ENCODE measurements at places on chromosomes 11 and 22.

DNA sequence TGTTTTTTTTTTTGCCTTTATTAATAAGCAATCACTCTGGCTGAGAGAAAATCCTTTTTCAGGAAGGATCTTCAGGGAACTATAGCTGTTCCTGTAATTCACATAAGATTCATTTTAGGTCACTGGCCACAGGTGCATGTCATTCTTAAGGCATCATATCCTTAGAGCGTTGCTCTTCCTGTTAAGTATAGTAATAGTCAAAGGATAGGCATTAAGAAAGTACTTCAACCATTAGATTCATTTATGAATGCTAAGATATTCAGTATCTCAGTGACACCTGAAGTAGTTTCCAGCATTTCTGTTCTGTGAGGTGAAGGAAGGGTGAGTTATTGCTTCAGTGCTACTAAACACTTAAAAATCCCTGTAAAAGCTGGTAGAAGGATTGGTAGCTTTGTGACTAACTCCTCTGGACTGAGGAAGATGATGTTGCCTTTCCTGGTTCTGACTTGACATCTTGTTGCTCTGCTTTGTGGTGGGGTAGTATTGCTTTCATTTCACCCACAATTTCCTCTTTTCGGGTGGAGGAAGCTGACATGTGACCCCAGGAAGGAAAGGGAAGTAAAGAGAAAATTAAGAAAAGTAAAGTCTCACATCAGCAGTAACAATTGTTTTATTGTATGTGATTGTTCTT lies 34.7 kb downstream of the RNF169 start:
- DNase-seq = no peak

GRCh38 chr11:75302371-75302770 lies 49.1 kb downstream of the ARRB1 start:
- DNase-seq = no peak

DNA sequence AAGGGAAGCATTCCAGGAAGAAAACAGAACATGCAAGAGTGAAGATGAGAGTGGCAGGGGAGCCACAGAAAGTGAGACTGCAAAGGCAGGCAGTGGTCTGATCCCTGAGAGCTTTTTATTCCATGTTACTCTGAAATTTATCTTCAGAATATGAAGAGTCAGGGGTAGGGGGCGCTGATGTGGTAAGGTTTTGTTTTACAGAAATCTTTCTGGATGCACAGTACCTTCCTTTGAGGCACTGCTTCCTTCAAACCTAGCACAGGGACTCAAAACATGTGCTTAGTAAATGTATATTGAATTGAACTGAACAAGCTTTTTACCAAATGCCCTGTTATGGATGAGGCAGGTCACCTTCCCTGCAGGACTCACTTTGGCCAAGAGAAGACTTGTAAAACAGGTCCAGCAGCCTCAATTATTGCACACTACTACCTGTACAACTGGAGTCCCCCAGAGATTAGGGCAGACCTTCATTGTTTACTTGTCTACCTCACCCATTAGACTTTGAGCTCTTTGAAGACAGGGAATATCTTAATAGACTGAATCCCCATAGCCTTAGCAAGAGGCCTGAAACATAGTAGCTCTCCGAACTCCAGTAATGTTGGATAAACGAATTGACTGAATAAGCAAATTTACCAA lies 2.2 kb downstream of the PAK1 start:
- DNase-seq = peak; percentile 46

- no peak for DNase-seq
Measured at GRCh38 chr11:3809624-3809928, 1.2 kb downstream of the PGAP2 start.

- DNase-seq = no peak
Measured at GRCh38 chr22:43811777-43812148, 342 bp downstream of the EFCAB6 start.

DNA sequence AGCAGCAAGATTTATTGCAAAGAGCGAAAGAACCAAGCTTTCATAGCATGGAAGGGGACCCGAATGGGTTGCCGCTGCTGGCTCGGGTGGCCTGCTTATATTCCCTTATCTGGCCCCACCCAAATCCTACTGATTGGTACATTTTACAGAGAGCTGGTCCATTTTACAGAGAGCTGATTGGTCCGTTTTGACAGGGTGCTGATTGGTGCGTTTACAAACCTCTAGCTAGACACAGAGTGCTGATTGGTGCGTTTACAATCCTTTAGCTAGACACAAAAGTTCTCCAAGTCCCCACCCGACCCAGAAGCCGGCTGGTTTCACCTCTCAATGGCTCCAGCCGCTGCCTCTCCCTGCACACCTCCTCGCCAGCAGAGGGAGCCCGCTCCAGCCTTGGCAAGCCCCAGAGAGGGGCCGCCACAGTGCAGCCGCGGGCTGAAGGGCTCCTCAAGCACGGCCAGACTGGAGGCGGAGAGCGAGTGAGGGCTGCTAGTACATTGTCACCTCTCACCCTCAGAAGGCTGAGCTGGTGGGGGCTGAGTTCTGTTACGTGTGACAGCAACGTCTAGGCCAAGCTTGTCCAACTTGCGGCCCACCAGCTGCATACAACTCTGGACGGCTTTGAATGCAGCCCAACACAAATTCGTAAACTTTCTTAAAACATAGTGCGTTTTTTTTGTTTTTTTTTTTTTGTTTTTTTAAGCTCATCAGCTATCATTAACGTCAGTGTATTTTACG lies 8.7 kb downstream of the PTH start:
- peak; percentile 23 for DNase-seq

DNA sequence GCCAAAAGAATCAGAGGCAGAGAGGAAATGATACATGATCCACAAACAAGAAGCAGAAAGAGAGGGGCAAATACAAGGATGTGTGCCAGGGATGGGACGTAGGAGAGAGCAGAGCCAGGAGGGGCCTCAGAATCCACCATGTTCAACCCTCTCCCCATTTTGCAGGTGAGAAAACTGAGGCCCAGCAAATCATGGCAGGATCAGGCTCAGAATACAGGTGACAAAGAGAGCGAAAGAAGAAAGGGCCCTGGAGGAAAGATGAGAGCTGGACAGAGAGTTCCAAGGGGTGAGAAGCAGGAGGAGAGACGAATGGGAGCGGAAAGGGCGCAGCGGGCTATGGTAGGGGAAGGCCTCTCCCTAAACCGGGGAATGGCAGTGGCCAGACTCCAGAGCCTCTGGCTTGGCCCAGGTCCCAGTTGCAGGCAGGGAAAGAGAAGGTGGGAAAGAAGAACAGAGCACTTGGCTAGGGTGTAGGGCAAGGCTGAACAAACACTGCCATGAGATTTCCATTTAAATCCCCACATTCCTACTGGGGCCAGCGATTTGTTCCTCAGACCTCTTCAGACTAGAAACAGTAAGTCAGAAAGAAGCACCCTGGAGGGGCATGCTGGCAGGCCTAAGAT lies 44.4 kb upstream of the TSKU start:
- no peak for DNase-seq

- DNase-seq = no peak
Measured at GRCh38 chr11:13116491-13116890, 107.4 kb downstream of the RASSF10 start.

DNA sequence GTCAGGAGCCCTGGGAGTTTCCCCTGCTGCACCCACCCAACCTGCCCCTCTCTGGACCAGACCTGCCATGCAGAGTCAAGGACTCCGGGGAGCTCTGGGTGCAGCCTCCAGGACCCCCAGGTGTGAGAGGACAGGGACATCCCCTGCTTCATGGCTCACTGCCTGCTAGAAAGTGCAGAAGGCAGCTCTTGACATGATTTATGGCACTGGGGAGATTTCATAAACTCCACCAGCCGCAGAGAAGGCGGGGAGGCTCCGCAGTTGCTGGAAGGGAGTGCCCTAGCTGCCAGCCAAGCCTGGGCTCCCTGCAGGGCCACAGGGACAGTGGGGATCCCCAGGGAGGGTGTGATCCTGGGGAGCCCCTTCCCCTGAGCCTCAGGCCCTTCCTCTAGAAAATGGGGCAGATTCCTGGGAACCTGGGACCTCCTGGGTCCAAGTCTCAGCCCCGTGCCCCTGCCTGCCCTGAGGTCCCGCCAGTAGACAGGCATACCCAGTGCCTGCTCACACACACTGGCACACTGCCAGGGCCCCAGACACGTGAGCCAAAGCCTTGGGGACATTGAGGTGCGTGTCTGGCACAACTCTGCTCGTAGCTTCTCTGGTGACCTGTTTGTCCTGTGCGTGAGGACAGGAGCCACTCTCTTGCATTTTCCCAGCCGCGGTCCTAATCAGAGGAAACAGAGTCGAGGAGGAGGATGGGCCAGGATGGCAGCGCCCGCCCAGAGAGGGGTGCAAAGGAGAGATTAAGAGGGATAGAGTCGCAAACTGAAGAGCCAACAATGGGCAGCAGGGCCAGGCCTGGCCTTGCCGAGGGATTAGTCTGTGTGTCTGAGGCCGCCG lies 13.8 kb downstream of the CABP7 start:
- DNase-seq = peak; percentile 83

DNA sequence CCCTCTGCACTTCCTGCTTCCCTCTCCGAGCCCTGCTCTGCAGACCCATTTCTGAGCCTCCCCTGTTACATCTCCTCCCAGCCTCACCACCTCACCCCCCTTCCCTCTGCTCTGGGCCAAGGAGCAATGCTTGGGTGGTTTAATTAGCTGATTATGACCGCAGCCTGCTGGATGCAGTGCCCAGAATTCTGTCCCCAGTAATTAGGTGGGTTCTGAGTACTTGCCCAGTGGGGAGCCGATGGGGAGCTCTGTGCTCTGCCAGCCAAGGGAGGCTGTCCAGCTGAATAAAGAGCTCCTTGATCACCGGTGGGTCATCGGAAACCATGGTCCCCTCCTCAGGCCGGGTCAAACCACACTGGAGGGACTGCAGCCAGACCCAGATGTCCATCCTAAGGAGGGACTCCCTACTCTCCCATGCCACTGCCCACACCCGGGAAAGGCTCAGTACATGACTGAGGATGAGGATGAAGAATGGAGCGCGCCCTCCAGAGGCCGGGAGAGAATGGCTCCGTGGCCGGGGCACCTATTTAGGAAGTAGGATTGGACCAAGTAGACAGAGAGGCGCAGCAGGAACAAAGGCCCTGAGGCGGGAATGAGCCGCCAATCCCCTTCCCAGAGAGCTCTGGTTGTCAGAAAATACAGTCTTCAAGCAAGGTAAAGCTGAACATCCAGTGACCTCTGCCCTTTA lies 9.1 kb downstream of the ARRB1 start:
- DNase-seq = no peak

- DNase-seq = no peak
Measured at GRCh38 chr11:126336671-126337101, 18.8 kb upstream of the ST3GAL4 start.

DNA sequence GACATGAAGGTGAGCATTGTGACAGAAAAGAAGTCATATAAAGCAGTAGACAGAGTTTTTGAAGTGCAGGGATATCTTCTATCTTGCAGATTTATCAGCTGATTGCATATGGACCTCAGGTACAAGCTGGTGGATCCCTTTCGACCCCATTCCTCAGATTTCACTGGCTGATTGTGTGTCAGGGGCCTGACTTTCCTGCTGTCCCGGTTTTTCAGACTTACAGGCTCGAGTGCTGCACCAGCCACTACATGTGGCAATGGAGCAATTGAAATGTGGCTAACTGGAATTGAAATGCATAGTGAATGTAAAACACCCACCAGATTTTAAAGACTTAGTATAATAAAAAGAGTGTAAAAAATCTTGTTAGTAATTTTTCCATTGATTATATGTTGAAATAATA lies 50.3 kb downstream of the CLMP start:
- no peak for DNase-seq

GRCh38 chr11:46351606-46352005 lies 4.3 kb downstream of the DGKZ start:
- no peak for DNase-seq

GRCh38 chr11:4808476-4808875 lies 4.3 kb upstream of the OR52R1 start:
- DNase-seq = no peak

GRCh38 chr22:19228179-19228578 lies 49.6 kb upstream of the SLC25A1 start:
- DNase-seq = no peak

DNA sequence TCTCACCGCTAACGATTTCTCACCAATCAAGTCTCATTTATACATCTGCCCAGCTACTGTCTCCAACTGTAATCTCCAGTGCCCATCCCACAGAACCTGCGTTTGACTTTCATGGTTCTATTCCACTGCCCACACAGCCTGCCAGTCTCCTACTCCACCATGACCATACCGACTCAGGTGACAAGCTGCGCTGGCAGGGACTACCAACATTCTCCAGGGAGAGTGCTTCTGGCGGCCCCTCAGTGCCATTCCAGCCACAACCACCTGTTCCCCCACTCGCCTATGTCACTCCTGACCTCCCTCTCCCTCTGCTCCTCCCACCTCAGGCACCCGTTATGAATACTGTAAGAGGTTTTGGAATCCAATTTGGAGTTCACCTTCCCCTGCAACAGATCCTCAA lies 108.5 kb upstream of the BID start:
- no peak for DNase-seq

DNA sequence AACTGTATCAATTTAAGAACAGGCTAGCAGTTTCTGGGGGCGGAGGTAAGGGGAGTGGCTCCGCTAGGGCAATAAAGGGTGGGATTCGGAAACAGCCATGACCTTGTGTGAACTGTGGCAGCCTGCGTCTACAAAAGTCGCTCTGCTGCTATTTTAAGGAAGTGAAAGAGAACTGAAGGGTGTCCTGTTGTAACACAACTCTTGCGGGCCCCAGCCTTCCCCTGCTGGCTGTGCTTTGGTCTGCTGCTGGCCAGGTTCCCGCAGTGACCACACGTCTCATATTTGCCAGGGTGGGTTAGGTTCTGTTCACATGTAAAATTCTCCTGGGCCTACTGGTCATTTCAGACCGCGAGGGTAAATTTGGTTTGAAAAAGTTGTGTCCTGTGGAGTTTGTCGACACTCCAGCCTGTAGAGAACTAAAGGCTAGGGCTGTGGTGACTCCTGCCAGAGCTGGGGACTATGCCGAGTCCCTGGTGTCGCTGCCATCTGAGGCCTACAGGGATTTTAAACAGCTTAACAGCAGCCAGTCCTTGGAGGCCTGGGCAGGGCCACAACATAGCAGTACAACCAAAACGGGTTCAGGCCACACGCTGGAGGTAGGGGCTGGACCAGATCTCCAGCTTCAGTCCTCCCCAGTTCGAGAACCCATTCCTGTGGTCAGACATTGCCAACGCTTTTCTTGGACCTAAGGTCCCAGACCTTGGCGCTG lies 1.1 kb upstream of the PPFIBP2 start:
- DNase-seq = peak; percentile 37

- no peak for DNase-seq
Measured at GRCh38 chr11:79564288-79564925, 123.6 kb upstream of the TENM4 start.

GRCh38 chr11:3866836-3867208 lies 11.4 kb downstream of the STIM1 start:
- no peak for DNase-seq

DNA sequence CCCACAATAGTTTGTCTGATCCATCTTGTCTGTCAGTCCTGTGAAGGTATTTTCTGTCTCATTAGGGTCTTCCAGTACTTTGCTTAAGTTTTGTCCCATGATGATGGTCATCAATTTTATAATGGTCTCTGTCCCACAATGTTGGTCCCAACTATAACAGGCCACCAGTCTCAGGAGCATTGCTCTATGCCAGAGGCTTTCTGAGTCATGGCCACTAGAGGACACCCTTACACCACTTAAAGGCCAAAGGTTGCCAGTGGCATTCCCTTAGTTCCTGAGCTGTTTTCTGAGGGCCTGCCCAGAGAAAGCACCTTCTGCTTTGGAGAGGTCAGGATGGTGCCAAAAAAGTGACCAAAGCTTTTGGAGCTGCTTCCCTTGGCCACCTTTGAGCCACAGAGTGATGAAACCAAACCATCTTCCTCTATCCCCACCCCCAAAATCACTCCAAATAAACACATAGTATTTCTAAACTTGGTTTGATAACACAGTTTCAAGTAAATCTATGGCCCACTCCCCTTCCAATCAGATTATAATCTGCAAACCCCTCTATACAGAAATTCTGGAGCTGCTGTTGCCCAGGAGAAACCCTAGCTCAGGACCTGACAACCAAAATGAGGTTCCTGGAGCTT lies 19.3 kb downstream of the EIF3F start:
- peak; percentile 69 for DNase-seq

Data from HuH-7 (cell line).